Inflammatory macrophage (primary cell): ENCODE measurements at places on chromosomes 11 and 22.

DNA sequence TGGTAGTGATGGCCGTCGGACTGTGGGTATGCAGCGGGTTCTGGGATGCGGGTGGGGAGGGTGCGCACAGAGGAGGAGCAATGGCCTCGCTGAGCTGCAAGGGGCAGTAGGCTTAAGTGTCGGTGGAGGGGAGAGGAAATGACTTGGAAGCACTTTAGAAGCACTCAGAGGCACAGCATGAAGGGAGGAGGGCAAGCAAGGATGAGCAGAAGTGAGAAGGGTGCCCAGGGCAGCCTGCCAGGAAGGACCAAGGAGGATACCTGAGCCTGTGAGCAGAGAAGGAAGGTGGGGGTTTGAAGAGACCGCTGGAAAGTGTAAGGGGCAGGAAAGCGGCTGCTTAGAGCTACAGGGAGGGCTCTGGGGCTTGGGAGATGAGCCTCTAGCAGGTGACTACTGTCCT lies 330 bp downstream of the SLC5A1 start:
- no peak for DNase-seq

GRCh38 chr11:61534025-61534932 lies 25.7 kb downstream of the LRRC10B start:
- no peak for DNase-seq

DNA sequence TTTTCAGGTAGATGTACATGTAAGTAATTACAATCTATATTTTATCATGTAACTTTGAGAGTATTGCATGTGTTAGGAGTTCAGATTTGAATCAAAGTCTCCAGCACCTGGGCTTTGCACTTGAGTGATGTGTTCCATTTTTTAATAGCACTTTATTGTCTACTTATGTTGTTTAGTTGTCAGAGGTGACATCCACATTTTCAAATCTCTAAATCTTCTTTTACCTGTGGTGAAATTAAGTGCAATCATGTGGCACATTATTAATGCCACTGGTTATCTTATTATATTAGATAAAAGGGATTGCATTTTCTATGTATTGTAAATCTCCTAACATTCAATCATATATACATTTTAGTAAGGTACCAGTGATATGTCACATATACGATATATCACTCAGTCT lies 333.4 kb downstream of the AASDHPPT start:
- no peak for DNase-seq

GRCh38 chr11:17931595-17931994 lies 81.3 kb downstream of the SERGEF start:
- DNase-seq, result no peak

DNA sequence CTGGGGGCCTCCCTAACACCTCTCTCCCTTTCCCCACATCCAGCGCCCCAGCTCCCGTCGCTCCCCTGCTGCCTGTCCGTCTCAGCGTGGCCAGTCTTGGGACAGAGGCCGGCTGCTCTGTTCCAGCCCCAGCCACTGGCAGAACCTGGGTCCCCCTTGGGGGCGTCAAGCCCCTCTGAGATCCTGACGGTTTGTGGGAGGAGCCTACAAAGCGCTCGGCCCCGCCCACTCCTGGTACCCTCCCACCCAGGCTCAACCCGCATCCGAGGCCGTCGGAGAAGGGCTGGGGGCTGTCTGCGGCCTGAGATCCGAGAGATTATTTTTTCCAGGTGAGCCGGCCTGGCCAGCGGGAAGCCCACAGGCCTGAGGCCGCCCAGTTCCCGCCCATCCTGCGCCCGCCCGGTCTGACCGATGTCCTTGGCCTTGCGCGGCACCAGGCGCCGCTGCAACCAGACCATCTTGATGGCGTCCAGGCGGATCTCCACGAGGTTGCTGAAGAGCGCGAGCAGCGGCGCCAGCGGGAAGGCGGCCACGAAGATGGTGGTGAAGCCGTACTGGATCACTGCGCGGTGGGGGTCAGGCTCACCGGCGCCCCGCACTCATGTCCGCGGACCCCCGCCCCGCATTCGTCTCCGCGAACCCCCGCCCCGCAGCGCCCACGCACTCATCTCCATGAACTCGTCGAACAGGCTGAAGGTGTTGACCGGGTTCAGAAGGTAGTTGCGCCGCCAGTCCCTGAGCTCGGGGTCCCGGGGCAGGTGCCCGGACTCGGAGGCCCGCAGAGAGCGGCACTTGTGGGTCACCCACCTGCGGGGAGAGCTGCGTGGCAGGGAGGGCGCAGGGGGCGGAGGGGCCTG lies 5.5 kb upstream of the SIGIRR start:
- DNase-seq, result no peak

- no peak for DNase-seq
Measured at GRCh38 chr22:17808693-17809403, 34.6 kb upstream of the BID start.

- DNase-seq, result peak; percentile 86
Measured at GRCh38 chr22:38953577-38954413, 3.6 kb upstream of the APOBEC3A start.
